ENCODE measurements at places on chromosomes 16 and 17.

DNA sequence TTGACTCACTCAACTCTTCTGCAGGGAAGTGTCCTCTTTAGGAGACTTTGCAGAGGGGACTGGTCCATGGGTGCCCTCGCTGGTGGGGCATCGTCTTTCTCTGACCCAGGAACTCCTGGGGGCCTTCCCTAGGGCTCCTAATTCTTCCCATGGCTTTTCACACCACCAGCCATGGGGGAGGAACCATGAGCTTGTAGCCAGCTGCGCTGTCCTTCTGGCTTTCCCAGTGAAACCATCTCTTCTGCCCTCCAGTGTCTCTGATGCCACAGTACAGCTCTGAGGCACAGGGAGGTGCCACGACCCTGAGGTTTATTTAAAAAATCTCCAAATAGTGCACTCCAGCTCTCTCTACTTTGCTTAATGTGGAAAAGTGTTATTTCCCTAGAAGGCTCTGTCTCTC is 78.6 kb downstream of the SDR42E1 start:
- no peak for DNase-seq

DNA sequence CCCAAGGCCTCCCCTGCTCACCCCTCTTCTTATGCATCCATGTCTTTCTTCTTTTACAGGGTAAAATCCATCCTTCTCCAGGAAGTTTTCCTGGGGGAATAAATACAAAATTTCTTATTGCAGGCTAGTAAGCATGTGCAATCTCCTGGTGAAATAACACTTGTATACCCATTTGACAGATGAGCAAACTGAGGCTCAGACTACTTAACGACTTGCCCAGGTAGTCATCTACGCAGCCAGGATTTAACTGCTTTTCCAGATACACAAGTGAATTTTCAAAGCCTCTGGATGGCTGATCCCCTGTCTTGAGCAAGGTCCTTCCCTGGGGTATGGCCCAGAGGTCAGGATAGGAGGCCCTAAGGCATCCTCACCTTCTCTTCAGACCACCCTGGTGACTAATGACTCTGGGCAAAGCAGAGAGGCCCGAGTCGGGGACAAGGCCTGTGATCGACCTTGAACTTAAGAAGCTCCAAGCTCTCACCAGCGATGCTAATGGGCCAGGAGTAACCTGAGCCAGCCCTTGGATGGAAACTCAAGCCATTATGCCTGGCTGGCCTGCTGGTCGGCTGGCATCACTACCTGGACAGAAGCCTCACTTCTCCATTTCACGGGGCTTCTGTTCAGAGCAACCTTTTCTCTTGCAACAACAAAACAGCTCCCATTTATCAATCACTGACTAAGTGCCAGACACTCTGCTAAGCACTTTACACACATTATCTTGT is 33.1 kb downstream of the ZNF423 start:
- no peak for DNase-seq

- no peak for DNase-seq
Observed at GRCh38 chr17:82127704-82128103, 29.7 kb upstream of the FASN start.

GRCh38 chr16:3945751-3946603 is 65.5 kb upstream of the CREBBP start:
- DNase-seq = no peak

DNA sequence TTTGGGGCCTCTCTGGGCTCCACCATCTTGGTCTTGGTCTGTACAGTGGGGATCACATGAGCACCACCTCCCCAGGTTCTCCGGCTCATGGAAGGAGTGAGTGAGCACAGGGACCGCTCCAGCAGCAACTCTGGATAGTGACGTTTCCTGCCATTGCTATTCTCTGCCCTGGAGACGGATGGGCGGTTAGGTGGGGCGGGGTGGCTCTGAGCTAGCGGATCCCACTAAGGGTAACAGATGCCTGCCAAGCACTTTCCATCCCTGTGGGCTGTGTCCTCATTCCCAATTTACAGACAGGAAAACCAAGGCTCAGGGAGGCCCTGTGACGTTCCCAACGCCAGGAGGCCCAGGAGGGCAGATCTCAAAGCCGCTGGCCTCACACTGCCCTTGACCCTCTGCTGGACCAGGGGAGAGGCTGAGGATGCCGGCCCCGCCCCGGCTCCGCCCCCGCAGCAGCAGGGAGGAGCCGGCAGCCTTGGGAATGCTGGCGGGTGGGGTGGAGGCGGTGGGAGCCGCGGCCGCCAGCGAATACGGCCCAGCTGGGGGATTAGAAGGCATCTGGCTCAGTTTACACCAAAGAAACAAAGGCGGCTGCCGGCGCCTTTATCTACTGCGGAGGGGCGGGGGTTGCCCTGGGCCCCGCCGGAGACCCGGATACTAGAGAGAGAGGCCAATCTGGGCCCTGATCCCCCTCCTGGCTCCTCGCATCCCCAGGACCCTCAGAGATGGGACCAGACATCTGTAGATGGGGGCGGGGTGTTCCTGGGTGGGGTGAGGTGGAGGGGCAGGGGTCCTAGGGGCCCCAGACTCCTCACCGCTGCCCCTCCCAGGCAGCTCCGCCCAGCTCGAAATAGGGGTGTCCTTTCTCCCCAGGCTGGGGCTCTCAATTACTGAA is 122.3 kb upstream of the CIBAR2 start:
- no peak for DNase-seq

- no peak for DNase-seq
Observed at GRCh38 chr16:87076950-87077749, 240.0 kb downstream of the C16orf95 start.

DNA sequence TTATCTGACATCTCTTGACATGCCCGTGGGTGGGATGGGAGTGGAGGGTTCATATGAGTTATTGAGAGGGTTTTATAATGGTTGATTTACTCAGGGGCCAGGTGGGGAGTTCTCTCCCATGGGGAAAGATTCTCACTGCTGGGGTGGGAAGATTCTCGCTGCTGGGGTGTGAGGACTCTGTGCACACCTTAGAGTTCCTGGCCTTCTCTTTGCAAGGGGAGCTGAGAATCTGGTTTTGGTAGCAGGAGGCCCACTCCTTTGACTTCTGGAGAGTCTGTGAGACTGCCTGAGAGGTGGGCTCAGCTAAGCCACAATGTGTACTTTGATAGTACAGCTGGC is 31.5 kb downstream of the TBX4 start:
- DNase-seq = no peak
